ENCODE measurements at places on chromosomes 12 and 14. TPM values are rescaled to one million over a fixed set of nuclear protein-coding genes. Genes with fewer than 3 reads are reported as not detected.

DNA sequence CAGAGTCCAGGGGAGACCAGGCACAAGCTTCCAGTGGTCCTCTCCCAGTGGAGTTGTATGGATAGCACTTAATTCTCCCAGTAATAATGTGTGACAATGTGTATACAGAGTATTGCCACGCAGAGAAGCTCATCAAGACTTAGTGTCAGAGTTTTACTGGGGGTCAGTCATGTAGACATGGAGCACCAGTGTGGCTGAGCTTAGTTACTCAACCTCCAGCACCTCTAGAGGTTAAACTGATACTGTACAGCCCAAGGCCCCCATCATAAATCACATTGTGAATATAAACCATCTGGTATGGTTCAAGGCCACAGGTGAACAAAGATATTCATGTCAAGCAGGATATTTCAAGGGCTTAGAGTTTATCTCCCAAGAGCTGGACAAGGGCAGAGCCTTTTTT, 378.1 kb upstream of the TMPO start:
- H3K4me3 ChIP-seq = no peak overlapping the region
- H3K4me1 ChIP-seq = no peaks in the 10 kb centered on the region
- no peaks in the 10 kb centered on the region for H3K36me3 ChIP-seq
- no peak overlapping the region for H3K27ac ChIP-seq
- peaks cover 2% of the 10 kb centered on the region for H3K27me3 ChIP-seq
- DNase-seq = no peak

Gene MYL2
- not detected for total RNA-seq

Gene OR4E2
- total RNA-seq = not detected

Gene IKZF4
- total RNA-seq = 3.0 TPM

- H3K4me1 ChIP-seq = no peaks in the 10 kb centered on the region
- no peaks in the 10 kb centered on the region for H3K36me3 ChIP-seq
- H3K27ac ChIP-seq = no peak overlapping the region
Observed at GRCh38 chr14:48814562-48814961, 771.6 kb downstream of the RPS29 start.

Gene TAS2R8
- total RNA-seq = 0.44 TPM

All from endothelial cell (in vitro differentiated cells).